Activated CD8-positive, alpha-beta T cell treated with anti-CD3 and anti-CD28 coated beads for 36 hours (primary cell): ENCODE measurements at places on chromosomes 4 and X. TPM values are rescaled to one million over a fixed set of nuclear protein-coding genes. Genes with fewer than 3 reads are reported as not detected.
A peak's percentile ranks its signal among the peaks of the same experiment; 100 is the strongest.

- DNase-seq: no peak
These were observed 106.8 kb downstream of the HDAC8 start for GRCh38 chrX:72465889-72466288.

DNA sequence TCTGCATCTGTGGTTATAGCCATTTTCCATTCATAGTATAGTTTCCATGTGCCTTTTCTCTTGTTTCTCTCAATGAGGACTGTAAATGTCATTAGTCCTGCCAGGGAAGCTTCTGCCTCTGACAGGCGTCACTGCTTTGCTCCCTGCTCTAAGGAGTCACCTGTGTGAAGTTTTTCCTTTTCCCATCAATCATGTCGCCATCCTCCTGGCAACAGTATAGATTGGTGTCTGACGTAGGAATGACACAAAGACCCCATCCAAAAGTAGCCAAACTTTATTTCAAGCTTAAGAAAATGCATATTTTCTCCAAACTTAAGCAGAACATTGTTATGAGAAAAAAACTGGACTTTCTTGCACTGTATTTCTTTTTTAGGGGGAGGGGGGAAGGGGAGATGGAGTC lies 23.1 kb upstream of the MECP2 start:
- no peak for DNase-seq

- no peak for DNase-seq
These were observed 59.1 kb downstream of the SMIM20 start for GRCh38 chr4:25972984-25973745.

- no peak for DNase-seq
These were observed 423 bp downstream of the HEPH start for GRCh38 chrX:66164470-66164869.

DNA sequence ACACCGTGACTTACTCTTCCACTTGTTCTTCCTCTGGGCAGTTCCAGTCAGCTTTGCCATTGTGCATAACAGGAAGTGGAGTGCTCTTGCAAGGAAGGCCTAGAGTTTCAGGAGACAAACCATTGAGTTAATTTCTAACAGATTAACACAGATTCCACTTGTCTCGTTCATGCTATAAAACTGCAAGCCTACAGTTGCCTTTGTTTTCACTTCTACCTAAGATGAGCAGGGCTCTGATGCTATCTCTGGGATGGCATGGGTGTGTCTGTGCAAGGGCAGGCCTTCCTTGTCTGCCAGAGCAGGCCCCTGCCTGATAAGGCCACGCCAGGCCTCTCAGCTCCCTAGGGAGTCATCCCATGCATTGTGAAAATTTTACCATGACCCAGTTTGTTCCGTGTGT lies 67.7 kb upstream of the PGRMC2 start:
- no peak for DNase-seq

DNA sequence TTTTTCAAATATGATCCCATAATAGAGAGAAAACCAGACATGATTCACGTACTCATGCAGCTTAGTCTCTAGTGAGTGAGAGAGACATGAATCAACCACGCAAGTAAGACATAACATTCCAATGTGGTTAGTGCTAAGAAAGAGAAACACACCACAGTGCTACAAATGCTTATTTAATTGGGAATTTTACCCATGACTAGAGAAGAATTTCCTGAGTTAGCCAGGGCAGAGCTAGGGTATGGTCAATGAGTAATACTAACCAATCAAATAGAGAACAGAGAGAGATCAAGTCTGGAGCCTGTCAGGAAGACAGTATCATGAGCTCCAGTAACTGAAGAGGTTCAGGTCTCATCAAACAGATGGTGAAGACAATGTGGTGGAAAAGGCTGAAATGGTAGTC lies 495.2 kb downstream of the PDGFC start:
- no peak for DNase-seq

- no peak for DNase-seq
These were observed 73.2 kb downstream of the HTRA3 start for GRCh38 chr4:8342651-8343261.

- DNase-seq: no peak
These were observed 2.1 kb downstream of the MND1 start for GRCh38 chr4:153346563-153346962.

- no peak for DNase-seq
These were observed 16.8 kb downstream of the CLNK start for GRCh38 chr4:10667701-10668326.

- DNase-seq: no peak
These were observed 356.8 kb downstream of the TLL1 start for GRCh38 chr4:166229799-166230198.

- no peak for DNase-seq
These were observed 49.7 kb upstream of the TMEM154 start for GRCh38 chr4:152729466-152729865.

GRCh38 chr4:140697709-140698560 lies 58.2 kb downstream of the TBC1D9 start:
- DNase-seq: no peak

GRCh38 chrX:112857478-112857878 lies 16.8 kb upstream of the AMOT start:
- DNase-seq: no peak

DNA sequence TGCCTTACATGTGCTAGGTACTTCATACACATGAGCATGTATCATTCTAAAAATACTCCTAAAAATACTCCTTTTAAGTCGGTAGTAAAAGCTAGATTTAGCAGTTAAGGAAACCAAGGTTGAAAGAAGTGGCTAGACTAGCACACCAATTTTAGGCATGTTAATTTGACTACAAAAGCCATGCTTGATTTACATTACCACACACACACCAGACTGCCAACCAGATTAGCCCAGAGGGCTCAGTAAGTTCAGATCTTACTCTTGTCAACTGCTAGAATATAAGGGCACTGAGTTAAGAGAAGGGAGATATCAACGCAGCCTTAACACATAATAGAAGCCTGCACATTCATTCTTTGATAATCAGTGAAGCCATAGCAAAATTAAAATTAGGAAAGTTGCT lies 117.9 kb downstream of the MID1IP1 start:
- no peak for DNase-seq

- no peak for DNase-seq
These were observed 37.0 kb downstream of the IRS4 start for GRCh38 chrX:108699368-108699767.

GRCh38 chrX:97938706-97939105 lies 1055.0 kb downstream of the RPA4 start:
- DNase-seq: no peak

DNA sequence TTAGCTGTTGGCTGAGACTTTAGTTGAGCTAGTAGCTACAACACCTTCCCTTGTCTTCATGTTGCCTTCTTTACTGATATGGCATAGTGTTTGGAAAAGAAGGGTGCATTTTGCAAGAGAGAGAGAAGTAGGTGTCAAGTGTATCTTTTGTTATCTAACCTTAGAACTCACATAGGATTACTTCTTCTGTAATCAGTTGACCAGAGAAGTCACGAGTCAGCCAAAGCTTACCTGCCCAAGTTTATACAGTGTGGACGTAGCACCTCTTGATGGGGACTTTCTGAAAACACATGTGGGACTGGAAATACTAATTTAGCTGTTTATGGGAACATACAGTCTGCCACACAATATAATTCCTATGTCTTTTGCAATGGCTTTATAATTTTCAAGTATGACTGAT lies 56.0 kb downstream of the UGT8 start:
- DNase-seq: no peak

- DNase-seq: no peak
These were observed 37.0 kb upstream of the HERC5 start for GRCh38 chr4:88419874-88420273.

DNA sequence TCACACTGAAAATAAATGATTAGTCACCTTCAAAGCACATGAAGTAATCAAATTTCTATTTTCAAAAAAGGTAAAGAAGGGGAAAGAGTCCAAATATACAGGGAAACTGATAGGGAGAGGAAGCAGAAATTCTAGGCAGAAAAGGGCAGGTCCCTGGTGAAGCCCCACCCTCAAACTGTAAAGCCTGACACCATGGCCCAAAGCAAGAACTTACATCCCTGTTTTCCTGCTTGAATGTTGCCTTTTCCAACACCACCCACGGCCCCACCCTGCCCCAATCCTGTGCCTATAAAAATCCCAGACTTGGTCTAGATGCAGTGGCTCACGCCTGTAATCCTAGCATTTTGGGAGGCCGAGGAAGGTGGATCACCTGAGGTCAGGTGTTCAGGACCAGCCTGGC lies 361.8 kb downstream of the PPP3CA start:
- no peak for DNase-seq

DNA sequence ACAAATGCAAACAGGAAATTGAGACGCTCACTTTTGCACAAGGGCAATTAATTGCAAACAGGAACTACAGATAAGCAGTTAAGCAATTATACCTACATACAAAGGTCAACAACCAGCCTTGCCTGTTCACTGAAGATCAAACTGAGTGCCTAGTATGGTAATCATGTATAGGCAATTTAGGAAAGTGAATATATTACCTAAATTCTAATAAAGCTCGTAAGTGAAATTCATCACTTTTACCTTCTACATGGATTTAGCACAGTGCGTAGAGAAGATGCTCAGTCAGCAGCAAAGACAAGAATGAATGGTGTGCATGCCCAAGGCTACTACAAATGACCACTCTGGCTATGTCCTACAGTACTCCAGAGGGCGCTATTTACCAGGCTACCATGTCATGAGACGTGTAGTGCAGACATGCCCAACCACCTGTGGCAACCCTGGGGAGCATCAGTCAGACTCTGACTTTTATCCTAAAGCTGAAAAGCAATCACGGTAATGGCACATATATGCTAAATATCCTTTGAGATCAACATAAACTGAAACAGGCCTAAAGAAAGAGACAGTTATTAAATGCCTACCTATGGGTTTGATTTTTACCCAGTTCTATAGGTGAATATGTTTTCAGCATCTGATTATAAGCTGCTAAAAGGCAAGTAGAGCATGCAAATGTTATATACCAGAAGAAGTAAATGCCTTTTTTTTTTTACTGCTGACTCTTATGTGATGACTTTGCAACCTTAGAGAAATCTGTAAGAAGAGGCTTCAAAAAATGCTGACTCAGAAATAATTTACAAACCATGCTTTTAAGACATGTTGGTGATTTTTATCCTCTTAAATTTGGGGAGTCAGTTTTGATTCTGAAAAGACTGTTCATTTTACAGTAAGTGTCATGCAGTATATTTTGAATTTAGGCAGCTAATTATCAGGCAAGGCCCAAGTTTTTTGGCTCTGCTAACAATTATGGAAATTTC lies 178.0 kb downstream of the PPP3CA start:
- DNase-seq: peak; percentile 76

- DNase-seq: no peak
These were observed 48.3 kb downstream of the FUNDC1 start for GRCh38 chrX:44494357-44494756.

- no peak for DNase-seq
These were observed 30.9 kb downstream of the MCUB start for GRCh38 chr4:109590905-109591304.

DNA sequence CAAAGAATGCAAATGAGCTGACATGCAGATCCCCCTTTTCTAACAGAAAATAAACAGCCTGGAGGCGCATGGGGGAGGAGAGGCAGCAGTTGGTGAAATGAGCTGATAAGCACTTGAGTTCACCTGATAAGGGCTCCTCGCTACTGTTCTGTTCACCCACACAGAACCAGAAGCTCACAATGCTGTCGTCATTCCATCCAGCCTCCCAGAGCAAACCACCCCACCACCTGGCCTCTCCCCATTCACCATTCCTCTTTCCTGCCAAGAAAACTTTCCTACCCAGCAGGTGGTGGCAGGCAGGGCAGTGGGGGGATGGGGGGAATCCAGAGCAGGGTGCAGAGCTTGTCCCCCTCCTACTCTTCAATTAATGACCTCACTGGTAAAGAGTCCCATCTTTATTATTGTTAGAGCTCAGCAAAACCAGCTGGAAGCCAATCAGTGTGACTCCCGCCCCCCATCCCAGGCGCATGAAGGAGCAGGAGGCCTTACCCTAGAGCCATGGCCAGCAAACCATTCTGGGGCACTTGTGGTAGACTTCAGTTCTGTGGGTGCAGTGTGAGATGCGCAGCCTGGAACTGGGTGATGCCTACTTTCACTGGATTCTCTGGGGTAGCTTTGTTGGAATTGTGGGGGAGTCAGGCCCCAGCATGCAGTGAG lies 350.3 kb downstream of the ZIC3 start:
- no peak for DNase-seq

GRCh38 chr4:26074712-26075430 lies 160.9 kb downstream of the SMIM20 start:
- peak; percentile 89 for DNase-seq

DNA sequence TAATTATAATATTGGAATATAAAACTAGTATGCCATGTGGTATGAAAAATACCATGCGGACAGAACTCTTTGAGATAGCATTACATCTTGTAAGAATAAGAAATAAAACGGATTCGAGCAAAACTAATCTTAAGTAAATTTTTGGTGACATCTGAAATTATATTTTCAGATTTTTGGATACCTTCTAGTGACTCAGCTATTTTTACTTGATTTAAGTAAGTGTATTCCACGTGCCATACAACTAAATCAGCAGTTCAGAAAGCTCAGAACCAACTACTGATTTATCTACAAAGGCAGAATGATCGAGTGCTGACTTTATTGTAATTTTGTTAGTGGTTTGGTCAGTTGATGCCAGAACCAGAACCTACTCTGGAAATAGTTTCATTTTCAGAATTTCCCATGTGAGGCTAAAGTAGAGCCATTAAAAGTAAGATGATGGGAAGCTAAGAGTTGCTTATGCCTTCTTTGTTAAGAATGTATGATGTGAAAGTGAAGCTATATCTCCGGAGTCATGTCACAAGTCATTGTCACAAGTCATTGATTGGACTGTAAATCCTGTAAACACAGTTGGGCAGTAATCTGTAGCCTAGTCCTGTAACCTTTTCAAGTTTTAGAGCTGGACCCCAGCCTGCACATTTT lies 4.0 kb downstream of the ING2 start:
- DNase-seq: no peak

HTN3 gene
- total RNA-seq: not detected

VSIG4 gene
- 0.23 TPM for total RNA-seq

PAGE2B gene
- total RNA-seq: 0.68 TPM

NWD2 gene
- not detected for total RNA-seq

FHDC1 gene
- total RNA-seq: 0.11 TPM

RHOXF1 gene
- total RNA-seq: not detected

CYP4V2 gene
- total RNA-seq: 5.1 TPM

TBC1D9 gene
- total RNA-seq: not detected

ENPEP gene
- total RNA-seq: 0.05 TPM

TMEM35A gene
- total RNA-seq: not detected

KCNIP4 gene
- total RNA-seq: not detected
